ENCODE measurements at places on chromosomes 13 and 19.

DNA sequence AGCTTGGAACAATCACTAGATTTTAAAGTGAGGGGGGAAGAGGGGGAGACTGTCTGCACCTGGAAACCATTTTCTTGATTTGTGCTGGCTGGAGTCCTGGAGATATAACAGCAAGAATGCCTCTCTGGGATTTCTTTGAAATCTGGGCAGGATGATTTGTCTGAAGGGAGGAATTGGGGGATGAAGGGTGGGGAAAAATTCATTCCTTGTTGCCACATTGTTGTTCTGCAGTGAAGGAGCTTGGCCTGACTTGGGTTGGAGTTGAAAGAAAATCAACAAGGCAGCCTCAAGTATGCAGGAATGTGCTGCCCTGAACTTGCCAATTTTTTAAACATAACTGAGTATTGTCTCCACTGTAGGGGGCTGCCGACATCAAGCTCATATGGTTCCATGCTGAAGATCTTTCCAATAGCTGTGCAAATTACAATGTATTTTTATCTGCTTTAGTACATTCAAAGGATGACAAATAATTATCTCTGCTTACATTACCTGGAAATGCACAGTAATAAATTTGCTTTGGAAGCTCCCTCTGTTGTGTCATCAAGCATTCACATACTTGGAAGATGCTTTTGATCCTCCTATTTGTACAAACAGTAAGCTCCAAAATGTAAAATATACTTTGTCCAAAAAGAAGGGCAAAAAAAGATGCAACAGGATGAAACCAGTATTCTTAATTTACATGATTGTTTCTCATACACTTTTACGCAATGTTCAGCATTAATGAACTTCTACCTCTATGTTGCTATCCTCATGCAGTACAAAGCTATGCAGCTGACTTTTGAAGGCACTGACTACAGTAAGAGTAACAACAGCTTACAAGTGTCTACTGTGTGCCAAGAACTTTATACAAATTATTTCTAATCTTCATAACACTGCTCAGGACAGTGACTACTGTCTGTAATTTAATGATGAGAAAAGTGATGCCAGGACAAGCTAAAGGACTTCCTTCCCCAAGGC, 627.9 kb upstream of the KLF12 start:
- DNase-seq = no peak

GRCh38 chr13:37884674-37885073, 15.1 kb upstream of the TRPC4 start:
- DNase-seq = no peak

GRCh38 chr13:108980237-108980636, 350.8 kb downstream of the MYO16 start:
- no peak for DNase-seq

DNA sequence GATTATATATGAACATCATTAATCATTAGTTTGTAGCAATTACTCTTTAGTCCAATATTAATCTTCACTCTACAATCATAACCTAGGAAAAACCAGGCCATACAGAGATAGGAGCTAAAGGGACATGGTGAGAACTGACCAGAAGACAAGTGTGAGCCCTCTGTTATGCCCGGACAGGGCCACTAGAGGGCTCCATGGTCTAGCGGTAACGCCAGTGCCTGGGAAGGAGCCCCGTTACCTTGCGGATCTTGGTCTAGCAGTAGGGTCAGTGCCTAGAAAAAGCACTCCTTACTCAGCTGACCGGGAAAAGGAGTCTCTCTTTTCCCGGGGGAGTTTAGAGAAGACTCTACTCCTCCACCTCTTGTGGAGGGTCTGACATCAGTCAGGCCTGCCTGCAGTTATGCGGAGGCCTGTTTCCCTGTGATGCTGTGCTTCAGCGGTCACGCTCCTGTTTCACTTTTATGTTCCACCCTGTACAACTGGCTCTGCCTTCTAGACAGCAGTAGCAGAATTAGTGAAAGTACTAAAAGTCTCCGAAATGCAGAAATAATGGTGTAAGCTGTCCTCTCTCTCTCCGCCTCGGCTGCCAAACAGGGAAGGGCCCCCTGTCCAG, 13.8 kb downstream of the OR7D4 start:
- DNase-seq = peak; percentile 27

DNA sequence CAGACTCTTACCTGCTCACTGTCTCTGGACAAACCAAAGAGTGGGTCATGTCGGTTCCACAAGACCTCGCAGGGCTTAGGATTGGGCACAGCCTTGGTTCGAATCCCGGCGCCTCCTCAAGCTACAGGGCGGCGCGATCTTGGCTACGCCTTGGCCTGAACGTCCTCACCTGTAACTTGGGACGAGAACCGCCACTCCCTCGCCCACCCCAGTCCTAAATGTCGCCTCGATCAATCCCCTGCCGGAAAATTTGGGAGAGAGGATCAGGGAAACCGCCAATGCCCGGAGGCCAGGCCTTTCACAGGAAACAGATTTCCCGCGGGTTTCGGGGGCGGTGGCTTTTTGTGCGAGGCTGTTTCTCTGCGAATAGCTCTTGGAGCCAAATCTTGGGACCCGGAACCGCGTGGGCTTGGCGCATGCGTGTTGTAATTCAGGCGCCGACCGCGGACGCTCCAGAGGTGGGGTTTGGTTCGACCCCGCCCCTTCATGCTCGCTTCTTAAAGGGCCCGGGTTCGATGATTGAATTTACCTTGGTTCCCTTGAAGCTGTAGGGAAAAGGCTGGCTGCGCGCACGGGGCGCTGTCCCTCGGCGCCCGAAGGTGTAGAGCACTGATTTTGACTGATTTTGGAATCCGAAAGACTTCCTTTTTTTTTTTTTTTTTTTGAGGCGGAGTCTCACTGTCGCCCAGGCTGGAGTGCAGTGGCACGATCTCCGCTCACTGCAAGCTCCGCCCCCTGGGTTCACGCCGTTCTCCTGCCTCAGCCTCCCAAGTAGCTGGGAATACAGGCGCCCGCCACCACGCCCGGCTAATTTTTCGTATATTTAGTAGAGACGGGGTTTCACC, at the start of gene NR2C2AP:
Gene NR2C2AP (minus strand): TSS at position 403 of the 845 bp plus-strand sequence. CDS start 354 bp downstream, at position 49.
- DNase-seq = peak; percentile 90

DNA sequence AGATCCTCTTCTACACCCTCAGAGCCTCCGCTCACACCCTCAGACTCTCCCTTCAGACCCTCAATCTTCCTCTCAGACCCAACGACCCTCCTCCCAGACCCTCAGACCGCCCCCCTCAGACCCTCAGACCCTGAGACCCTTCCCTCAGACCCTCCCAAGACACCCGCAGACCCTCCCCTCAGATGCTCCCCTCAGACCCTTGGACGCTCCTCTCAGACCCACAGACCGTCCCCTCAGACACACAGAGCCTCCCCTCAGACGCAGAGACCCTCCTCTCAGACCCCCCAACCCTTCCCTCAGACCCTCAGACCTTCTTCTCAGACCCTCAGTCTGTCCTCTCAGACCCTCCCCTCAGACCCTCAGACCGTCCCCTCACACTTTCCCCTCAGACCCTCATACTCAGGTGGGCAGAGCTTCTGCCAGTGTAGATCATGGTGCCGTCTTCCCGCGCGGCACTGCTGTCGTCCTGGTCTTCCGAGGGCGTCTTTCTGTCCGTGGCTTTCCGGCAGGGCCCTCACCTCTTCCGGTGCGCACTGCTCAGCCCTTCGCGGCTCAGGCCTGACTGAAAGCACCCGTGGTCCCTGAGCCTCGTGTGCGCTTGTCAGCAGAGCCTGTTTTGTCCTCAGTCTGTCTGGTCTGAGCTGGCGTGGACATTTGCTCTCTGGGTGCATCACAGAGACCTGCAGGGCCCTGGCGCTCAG, 18.9 kb upstream of the TFDP1 start:
- no peak for DNase-seq

- no peak for DNase-seq
Measured at GRCh38 chr19:18377026-18377425, 8.9 kb upstream of the GDF15 start.

Data from stimulated activated CD8-positive, alpha-beta memory T cell treated with anti-CD3 and anti-CD28 coated beads, Interleukin-7, amount 100 ng/mL, for 1 hour (primary cell).